ENCODE measurements at places on chromosomes 1 and 21.

DNA sequence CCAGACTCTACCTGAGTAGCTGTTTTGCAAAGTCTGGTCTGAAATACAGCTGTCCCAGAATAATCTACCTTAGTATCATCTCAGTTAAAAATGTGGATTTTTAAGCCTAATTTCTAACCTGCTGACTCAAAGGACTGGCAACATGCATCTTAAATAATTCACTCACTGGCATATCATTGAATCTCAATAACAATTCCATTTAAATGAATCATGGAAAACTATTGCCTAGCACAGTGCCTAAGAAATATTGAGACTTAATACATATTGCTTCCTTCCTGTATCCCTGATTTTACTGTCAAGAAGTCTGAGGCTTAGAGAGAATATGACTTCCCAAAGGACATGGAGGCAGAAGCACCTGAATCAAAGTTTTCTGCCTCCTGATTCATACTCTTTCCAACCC lies 3.1 kb downstream of the CCDC190 start:
- DNase-seq, result no peak

DNA sequence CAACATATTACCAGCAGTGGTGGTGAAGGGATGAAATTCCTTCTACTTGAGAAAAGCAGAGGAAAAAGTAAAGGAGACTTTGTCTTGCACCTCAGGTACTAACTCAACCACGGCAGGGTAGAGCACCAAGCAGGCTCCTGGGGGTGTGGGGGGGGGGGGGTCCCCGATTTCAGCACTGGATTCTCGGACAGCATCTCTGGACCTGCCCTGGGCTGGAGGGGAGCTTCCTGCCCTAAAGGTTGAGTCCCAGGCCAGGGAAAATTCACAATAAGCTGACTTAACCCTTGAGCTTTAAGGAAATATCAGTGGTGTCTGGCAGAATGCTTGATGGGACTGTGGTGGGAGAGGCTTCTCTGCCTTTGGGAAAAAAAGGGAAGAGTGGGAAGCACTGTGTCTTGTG lies 233.2 kb upstream of the CXADR start:
- no peak for DNase-seq

- no peak for DNase-seq
Observed at GRCh38 chr1:16195518-16195905, 16.9 kb downstream of the ARHGEF19 start.

- no peak for DNase-seq
Observed at GRCh38 chr21:44845418-44846223, 27.8 kb upstream of the SUMO3 start.

DNA sequence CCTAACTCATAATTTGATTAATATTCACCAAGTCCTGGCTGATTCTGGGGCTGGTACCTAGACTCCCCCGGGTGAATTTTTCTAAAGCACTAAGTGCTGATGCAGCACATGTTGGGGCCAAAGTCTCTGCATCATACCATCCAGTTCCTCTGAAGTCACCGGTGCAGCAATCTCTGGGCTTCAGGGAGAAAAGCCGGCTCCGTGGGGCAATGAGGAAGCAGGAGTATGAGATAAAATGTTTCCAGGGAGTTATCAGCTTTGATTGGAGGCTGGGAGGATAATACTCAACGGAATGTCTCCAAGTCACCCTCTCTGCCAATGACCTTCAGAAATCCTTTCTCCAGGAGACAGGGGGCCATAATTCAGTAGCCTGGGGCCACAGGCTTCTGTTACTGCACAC lies 1.2 kb downstream of the FCAMR start:
- DNase-seq, result no peak

GRCh38 chr1:81165963-81166362 lies 634.8 kb upstream of the ADGRL2 start:
- no peak for DNase-seq

GRCh38 chr1:54081306-54082270 lies 28.2 kb downstream of the TCEANC2 start:
- DNase-seq, result peak; percentile 52

- DNase-seq, result no peak
Observed at GRCh38 chr1:162709132-162709860, 77.0 kb downstream of the DDR2 start.

DNA sequence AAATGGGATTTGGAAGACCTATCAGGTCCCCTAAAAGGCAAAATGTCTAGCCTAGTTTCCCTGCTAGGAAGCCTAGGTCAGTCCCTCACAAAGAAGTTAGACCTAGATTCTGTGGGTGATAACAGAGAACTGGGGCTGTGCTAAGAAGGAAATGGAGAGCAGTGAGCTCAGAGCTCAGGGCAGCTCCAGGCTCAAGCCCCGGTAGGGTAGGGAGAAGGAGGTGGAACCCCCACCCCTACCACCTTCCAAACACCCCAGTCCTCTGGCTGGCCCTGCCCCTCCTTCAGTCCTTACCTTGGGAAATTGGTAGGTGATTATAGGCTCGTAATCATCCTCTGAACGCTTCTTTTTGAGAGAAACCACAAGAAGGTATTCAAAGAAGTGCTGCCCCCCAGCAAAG lies 1.1 kb downstream of the DENND2D start:
- DNase-seq, result no peak

DNA sequence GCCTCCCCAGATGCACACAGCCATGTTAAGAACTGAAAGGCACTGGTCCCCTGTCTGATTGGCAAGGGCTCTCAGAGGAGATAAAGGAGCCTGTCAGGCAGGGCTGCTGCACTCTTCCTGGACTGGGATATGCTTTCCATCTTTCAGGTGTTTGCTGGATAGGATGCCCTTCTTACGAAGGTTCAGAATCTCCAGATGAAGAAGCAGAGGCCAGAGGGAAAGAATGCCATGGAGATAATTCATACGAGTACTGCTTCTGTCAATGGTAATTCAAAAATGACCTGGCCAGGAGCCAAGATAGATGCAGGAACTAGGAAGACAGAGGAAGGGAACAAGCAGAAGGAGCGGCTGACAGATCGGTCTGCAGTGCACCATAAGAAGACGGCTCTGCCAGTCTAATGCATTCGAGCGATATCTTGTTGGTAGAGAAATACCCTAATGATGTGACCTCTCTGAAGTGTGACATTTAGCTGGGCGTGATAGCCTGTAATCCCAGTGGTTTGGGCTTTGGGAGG lies 16.6 kb upstream of the ATP2B4 start:
- DNase-seq, result no peak

GRCh38 chr1:14282707-14283106 lies 315.8 kb upstream of the KAZN start:
- no peak for DNase-seq

DNA sequence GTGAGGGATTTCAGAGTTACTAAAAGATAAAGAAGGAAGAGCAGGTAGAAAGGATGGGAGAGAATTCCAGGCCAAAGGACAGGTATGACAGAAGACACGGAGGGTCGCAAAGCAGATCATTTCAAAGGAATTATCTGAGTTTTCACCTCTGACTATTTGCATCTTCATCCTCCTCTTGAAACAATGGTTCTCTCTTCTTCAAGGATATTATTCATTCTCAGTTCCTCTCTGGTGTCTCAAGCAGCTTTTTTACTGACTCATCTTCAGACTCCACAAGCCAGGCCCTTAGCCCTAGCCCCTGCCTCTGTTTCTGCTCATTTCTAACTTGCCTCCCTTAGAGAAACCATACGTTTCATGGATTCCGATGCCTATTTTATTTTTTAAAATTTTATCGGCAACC lies 15.0 kb downstream of the DDX59 start:
- DNase-seq, result no peak

DNA sequence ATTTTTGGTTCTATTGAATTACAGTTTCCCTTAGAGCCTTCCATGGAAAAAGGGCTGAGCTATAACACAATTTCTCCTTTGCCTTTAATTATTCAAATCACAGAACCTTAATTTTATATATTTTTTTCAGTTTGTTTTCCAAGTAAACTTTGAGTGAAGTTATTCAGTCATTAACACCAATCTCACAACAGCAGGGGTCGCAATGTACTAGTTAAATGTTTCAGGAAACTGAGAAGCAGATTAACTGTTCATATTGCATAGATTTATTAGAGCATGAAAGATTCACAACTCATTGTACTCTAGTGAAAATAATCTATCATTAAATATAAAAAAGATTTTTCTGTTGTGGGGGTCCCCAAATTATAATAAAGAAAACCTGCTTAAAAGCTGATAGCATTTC lies 64.1 kb downstream of the KIFAP3 start:
- no peak for DNase-seq

DNA sequence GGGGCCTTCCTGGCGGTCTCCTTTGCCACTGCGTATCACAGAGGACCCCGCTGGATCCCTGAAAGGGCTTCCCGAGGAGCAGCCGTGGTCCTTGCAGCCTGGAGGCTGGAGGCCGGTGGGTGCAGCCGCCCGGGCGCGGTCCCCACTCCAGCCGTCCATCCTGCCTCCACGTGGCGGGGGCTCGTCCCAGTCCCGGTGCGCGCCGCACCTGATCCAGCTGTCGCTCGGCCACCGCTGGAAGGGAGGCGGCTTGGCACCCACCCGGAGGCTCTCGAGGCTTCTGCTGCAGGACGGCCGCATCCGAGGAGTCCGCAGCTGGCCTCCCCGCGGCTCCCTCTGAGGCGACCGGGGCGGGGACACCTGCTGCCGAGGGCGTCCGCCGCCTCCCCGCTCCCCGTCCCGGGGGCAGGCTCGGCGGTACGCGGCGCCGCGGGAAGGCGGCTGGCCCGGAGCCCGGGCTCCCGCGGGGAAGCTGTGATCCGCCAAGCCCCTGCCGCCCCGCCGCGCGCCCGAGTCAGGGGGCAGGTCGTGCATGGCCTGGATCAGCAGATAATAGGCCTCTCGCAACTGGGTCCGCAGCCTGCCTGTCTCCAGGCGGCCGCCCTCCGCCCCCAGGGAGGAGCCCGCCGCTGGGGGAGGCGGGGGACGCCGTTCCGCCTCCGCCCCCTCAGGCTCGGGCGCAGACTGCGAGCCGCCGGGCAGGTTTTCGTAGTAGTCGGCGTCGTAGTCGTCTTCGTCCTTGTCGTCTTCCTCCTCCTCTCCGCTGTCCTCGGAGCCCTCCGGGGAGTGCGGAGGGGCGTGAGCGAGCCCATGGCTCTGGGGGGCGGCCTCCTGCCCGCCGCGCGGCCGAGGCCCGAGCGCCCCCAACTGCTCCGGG lies at the start of gene SYDE2:
TSS of gene SYDE2 (minus strand) at position 554 of the 877 bp plus-strand sequence. CDS start at position 534, 20 bp downstream.
- peak; percentile 74 for DNase-seq

GRCh38 chr1:77238462-77238861 lies 19.2 kb upstream of the PIGK start:
- DNase-seq, result no peak

DNA sequence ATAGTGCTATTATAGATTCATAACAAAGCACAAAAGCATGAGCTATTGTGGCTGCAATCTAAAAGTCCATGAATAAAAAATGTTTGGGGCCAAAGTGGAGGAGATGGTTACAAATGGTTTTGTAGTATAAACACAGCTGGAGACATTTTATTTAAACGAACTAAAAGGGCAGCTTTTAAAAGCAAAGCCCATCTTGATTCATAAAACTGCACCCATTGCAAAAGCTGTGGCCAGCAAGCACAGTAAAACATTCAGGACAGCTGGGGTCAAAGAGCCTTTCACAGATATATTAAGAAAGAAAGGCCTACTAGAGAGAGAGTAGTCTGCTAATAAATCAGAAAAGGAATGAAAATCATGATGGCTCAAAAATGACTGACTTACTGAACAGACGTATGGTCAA lies 520.8 kb downstream of the NUF2 start:
- DNase-seq, result no peak

GRCh38 chr1:86224651-86225310 lies 68.2 kb upstream of the COL24A1 start:
- no peak for DNase-seq

DNA sequence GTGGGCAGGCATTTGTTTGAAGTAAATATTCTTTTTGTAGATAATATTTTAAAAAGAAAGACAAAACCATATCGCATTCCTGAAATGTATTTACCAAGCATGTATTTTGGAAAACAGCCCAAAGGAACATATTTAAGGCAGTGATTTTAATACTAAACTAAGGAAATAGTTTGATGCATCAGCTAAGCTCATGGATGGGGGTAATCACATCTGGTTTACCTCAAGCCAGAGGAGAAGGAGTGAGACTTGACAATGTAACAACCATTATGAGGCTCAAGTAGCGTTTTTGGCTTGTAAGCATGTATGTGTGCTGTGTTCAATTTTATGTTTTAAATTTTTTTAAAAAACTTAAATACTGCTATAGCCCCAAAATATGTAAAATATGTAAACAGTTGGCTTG lies 390.5 kb downstream of the DISC1 start:
- no peak for DNase-seq

- DNase-seq, result no peak
Observed at GRCh38 chr1:206939131-206939530, 7.1 kb downstream of the PIGR start.

- peak; percentile 44 for DNase-seq
Observed at GRCh38 chr1:234533975-234534876, 55.2 kb upstream of the TARBP1 start.

Measured in NCI-H2081 (cell line).